ENCODE measurements at places on chromosomes 12 and 14.

DNA sequence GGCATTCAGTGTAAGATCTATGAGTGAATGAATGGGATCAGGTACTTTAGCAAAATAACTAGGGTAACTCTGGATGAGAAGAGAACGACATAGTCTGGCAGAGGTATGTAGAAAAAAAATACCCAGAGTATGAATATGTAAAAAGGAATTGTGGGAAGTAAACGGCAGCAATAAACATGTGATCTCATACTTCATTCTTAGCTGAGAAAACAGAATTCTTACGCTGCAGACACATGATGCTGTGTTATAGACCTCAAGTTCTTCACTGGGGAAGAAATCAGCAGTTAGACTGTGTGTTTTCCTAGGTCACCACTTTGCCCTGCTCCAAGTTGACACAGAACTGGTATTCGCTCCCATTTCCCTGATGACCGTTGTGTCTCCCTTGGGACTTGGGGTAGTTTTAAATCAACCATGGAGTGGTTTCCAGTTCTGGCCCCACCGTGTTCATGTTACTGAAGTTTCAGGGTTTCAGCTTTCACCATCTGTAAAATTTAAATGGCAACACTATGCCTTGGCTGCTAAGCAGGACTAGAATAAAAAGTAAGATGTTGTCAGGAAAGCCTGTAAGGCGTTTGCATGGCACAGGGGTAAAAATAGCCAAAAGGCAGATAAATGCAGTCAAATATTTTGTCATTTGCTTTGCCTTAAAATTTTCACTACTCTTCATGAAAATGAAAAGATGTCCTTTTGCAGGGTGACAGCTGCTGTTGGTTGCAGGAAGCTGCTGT is 223.7 kb downstream of the PELI2 start:
- DNase-seq: no peak

DNA sequence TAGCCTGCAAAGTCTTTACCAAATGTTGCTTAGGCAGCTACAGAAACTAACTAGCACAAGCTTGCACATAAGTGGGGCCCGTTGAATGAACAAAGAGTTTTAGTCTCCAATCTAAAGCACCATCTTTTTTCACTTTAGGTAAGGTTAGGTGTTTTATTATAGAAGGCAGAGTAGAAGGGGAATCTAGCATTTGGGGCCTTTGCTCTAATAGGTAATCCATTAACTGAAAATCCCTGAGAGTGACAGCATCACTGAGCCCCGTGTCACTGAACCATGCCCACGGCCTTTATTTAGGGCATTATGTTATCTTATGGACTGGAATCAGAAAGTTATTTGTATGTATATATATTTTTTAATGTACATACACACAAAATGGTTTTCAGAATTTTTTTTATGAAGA is 25.1 kb downstream of the CPNE8 start:
- DNase-seq: no peak

GRCh38 chr14:88492272-88493089 is 62.3 kb downstream of the PTPN21 start:
- peak; percentile 26 for DNase-seq

DNA sequence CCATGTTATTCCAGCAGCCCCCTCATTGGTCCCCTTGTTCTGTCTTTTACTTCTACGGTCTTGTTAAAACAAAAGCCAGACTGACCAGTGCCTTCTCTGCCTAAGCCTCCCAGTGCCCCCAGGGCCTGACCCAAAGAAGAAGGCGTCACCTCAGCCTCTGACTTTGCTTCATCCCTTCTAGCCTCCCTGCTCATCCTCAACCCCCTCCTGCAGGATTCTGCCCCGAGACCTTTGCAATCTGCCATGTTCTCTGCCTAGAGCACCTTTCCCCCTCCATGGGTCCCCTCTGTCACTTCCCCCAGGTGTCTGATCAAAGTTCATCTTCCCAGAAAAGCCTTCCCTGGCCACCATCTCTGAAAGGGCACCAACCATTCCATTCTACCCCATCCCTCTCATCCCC is 7.9 kb upstream of the RBM19 start:
- DNase-seq: no peak

DNA sequence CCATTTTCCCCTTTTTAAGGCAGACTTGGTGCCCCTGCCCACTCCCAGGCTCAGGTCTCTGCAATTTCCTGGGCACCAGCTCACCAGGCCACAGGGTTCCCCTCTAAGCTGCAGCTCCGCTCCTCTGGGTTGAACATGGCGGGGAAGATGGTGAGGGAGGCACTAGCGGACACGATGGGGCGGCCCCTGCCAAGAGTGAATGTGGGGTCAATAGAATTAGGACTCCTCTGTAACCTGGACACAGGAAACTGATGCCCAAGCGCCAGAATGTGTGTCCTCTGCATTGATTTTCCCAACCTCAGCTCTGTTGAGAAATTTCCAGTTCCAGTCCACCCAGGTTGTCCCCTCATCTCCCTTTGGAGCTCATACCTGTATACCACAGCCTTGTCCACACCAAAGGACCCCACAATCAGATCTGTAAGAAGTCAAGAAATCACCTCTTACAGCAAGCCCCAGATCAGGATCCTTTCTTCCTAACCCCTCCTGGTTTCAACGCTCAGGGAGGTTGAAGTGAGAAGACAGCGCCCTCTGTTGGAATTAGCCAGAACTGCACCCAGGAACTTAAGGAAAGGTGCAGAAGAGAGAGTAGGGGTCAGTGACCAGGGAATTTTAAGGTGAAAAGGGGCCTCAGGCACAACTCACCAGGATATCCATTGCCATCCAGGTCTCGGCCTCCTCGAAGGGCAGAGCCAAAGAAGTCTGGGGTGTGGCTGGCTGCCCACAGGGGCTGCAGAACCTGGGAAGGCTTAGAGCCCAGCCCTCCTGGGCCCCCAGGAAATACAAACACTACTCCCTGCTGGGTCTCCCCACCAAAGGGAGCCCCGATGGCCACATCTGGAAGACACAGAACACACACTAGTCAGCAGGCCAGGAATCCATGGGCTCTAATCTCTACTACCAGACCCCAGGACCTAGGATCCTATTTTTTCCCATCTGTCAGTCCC is 14.7 kb downstream of the ITGA5 start:
- peak; percentile 26 for DNase-seq

DNA sequence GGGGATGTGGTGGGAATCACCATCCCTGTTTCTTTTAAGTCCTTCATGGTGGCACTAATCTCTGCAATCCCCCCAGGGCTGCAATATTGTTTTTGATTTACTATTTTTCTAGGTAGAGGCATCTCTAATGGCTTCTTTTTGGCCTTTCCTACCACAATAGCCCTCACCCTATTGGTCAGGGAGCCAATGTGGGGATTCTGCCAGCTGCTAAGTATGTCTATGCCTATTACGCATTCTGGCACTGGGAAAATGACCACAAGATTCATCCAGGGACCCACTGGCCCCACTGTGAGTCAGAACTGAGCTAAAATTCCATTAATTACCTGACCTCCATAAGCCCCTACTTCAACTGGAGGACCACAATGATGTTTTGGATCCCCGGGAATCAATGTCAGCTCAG is 15.9 kb upstream of the GLIPR1L2 start:
- DNase-seq: no peak

DNA sequence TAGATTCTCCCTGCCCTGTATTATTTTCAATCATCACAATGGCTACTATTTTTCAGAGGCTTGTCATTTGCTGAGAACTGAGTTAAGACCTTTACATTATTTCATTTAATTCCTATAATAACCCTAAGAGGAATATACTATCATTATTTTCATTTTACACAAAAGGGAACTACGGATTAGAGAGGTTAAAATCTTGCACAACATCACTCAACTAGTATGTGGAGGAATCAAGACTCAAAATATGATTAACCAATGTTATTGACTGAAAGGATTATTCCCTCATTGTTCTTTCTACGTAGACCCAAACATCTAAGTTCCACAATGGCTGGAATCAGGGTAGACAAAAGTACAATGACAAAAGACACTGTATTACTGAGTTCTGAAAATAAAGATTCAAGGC is 45.0 kb downstream of the GPR65 start:
- no peak for DNase-seq

- DNase-seq: no peak
Observed at GRCh38 chr12:108565976-108566375, 3.6 kb downstream of the ISCU start.
